ENCODE measurements at places on chromosomes 3 and 15.

DNA sequence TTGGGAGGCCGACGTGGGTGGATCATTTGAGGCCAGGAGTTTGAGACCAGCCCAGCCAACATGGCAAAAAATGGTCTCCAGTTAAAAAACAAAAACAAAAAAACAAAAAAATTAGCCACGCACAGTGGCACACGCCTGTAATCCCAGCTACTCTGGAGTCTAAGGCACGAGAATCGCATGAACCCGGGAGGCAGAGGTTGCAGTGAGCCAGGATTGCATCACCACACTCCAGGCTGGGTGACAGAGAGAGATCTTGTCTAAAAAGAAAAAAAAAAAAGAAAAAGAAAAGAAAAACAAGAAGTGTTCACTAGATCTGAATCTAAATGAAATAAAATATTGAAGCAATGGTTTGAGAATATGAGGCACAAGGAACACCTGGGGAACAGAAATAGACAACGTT lies 36.7 kb downstream of the SLC9A9 start:
- no peak for DNase-seq

- DNase-seq: no peak
These were observed 104.8 kb downstream of the ASB7 start for GRCh38 chr15:100707229-100707628.

GRCh38 chr3:7201784-7202183 lies 340.9 kb downstream of the GRM7 start:
- DNase-seq: no peak

GRCh38 chr3:10602769-10603768 lies 97.7 kb upstream of the ATP2B2 start:
- DNase-seq: peak; percentile 36

DNA sequence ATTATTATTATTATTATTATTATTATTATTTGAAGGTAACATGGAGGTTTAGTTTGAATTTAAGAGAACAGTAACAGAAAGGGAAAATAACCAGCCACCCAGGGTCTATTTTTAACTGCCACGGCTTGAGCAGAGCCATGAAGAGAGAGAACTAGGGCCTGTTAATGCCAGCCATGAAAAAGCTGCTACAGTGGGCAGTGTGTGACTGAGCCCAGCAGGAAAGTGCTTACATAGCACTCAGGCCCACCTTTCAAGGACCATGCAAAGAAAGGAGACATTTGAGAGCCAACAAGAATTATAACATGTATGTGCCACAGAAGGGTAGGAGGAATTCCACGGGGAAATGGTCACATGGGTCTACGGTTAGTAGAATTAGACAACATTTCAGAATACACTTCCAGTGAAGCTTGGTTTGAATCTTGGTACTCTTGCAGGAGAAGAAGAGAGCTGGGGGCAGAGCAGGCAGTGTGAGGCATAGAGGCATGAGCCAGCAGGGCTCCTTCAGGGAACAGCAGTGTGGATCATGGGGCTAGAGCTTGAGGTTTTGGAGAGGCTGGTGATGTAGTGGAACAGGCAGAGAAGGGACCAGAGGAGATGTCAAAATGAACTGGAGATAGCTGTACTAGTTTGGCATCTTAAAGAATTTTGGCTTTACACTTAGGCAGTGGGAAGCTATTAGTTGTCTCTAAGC lies 140.7 kb downstream of the CMSS1 start:
- no peak for DNase-seq

DNA sequence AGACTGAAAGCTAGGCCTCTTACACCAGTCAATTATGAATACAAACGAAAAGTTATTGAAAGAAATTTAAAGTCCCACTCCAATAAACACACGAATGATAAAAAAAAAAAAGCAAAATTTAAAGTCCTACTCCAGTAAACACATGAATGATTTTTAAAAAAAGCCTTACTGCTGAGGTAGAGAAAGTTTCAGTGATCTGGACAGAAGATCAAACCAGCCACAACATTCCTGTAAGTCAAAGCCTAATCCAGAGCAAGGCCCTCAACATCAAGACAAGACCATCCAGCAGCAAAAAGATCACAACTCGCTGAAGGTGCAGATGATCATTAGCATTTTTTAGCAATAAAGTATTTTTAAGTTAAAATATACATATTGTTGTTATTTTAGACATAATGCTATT lies 95.6 kb upstream of the LIPC start:
- no peak for DNase-seq

DNA sequence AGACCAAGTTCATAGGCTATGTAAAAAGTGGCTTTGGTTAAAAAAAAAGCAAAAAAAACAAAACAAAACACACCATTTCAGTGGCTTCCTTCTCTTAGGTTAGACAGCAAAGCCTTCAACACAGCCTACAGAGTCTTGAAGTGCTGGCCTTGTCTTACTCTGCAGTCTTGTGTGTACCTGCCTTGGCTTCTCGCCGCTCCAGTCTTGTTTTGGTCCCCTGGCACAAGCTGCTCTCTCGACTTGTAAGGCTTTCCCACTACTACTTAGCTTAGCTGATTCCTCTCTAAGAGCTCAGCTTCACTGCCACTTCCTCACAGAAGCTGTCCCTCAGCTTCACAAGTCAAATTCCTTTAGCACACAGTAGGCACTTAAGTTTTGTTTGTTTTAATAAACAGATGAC lies 63.0 kb downstream of the ST3GAL6 start:
- no peak for DNase-seq

DNA sequence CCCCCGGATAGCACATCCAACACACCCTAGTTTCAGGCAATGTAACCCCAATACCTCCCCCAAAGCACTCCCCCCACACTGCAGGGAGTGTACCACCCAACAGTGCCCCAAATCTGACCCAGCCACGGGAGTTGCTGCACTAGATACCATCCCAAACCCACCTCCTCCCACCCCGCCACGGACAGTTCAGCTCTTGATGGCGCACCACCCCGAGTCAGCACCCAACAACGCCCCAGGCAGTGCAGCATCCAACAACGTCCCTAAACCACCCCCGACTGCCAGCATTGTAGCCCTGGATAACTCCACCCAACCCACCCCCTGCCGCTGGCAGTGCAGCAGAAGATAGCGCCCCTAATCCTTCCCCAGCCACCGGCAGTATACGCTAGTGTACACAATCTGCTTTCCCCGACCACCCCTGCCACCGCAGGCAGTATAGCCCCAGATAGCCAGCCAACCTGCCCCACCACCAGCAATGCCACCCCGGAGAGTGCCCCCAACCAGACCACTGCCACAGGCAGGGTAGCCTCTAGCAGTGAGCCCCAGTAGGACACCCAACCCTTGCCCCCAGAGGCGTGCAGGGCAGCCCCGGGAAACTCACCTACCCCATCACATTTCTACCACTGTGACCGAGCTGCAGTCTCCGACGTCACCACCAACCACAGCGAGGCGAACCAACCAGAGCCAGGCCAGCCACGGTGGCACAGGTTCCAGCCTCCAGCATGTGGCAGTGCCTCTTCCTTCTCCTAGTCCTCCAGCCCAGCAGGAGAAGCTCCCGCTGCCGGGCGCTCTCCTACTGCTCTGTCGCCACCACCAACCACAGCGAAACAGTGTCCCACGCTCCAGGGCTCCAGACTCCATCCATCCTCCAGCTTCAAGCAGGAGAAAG lies 178.1 kb downstream of the POTEB3 start:
- no peak for DNase-seq

DNA sequence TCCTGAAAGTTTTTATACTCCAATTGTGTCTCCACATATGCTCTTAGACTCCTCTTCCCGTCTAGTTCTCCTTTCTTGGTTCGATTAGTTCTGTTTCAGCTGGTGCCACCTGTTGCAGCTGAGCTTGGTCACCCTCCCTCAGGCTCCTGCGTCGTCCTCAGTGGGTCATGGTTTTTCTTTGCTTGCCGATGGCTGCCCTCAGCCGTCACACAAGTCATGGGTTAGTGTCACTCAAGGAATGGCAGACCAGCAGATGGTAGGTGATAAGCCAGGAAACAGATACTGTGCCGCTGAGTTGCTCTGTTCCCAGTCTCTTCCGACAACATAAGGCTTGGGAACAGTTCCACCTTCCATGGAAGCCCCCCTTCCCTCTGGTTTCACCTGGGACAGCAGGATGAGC lies 109.9 kb downstream of the IGF1R start:
- DNase-seq: no peak

DNA sequence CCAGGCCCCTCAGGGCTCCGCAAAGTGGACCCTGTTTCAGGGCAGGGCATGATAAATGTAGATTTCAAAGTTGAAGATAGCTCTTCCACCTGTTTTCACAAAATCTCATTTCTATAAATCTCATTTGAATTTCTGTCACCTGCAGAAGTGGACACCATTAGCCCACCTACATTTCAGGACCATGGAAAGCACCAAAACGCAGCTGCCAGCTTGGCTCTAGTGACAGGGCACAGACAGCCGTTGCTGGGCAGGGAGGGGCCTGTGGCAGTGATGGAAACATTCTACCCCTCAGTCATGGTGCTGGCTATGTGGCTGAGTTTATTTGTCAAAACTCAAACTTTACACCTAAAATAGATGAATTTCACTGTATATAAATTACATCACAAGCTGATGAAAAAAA lies 40.4 kb downstream of the PRR23E start:
- DNase-seq: no peak

DNA sequence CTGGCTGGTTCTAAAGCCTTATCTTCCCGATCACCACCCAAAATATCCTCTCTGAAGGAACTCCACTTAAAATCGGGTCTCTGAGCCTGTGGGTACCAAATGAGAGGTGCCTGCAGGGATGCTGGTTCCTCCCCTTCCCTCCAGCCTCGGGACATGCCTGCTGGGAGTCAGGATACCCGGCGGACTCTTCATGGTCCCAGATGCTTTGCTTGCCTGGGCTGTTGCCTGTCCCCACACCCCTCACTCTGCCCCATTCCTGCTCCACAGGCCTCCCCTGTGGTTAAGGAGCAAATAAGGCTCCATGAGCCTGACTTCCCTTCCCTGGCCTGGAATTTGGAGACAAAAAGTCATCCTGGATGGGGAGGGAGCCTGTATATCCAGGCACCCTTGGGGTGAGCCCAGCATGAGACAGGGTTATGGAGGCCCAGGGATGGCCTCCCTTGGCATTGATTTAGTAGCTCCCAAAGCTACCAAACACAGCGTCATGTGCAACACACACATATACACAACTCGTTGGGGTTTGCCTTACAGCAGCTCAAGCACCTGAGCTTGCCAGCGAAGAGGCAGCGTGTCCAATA lies 12.3 kb upstream of the CORO2B start:
- no peak for DNase-seq

GRCh38 chr3:128508852-128509251 lies 15.9 kb upstream of the GATA2 start:
- DNase-seq: no peak

DNA sequence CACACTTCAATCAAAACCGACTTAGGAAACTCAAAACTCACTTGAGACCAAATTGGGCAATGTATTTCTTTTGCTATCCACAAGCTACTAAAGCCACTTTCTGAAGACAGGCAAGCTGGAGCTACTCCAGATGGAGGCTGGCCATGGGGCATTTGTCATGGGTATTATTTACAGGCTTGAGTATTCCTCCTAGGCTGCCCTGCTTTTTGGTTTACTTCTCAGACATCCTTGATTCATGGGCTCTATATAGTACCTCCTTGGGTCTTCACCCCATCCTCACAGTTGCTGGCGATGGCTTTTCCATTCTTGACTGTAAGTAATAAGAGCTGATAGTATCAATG lies 18.6 kb upstream of the SYNM start:
- no peak for DNase-seq

DNA sequence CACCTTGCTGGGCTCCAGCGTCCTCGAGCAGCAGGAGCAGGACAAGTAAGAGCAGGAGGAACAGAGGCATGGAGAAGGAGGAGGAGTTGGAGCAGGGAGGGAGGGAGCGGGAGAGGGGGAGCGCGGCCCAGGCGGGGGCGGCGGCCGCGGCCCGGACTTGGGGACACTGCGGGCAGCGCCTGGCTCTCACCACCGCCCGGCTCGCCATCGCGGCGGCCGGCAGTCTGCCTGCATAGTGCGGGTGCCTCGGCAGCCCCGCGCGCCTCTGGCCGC lies 440 bp downstream of the DCBLD2 start:
- no peak for DNase-seq

GRCh38 chr3:195828762-195829161 lies 17.0 kb upstream of the MUC4 start:
- no peak for DNase-seq

GRCh38 chr3:190716211-190716610 lies 146.3 kb downstream of the GMNC start:
- no peak for DNase-seq

DNA sequence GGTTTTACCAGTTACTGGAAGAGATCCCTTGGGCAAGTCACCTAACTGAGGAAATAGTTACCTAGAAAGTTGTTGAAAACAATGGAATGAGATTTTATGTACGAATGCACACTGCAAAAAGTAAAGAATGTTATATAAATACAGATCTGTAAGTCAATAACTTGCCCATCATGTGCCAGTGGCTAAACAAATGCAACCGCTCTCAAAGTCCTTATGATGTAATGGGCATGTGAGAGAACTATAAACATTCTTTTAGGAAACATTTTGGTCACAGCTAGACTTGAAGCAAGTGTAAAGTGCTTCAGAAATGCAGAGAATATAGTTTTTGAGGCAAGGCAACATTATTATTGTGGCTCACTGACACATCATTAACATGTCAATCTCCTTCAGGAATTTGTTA lies 1044.5 kb downstream of the TUSC7 start:
- DNase-seq: no peak

- no peak for DNase-seq
These were observed 63.1 kb upstream of the NPHP3 start for GRCh38 chr3:132785292-132785691.

DNA sequence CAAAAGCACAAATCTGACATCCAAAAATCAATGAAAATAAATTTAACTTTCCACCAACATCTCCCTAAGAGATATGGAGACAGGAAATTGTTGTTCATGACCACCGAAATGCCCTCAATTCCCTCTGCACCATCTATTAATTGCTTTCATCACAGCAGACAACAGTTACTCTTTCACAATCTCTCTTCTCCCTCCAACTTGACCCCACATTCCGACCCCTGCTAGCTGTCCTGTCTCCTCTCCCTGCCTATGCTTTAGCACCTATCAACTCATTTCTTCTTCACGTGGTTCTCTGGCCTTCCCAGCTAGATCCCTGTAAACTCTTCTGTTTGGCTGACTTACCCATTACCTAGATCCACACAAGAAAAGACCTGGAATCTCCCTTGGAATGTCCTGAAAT lies 173.9 kb upstream of the ADAMTS9 start:
- DNase-seq: no peak
